ENCODE measurements at places on chromosomes 4 and X.

GRCh38 chrX:32749070-32749469 lies 462.3 kb downstream of the DMD start:
- DNase-seq, result no peak

GRCh38 chr4:137794764-137795254 lies 262.5 kb upstream of the PCDH18 start:
- DNase-seq, result no peak

- DNase-seq, result no peak
Measured at GRCh38 chr4:149896432-149896831, 80.8 kb upstream of the IQCM start.

- DNase-seq, result no peak
Measured at GRCh38 chrX:40174001-40174853, 76.5 kb upstream of the BCOR start.

DNA sequence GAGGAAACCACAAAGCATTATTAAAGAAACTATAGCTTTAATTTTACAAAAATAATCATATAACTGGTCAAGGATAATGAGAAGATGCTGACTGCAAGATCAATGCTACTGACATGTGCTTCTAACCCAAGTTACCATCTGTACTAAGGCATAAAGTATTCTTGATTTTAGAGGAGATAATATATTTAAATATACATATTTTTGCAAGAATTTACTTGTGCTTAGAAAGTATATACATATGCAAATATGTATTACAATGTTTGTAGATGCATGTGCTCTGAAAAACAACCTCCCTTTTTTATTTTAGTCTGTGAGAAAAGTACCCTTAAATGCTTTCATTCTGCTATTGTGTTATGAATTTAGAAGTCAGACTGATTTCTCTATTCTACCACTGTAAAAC lies 740.7 kb upstream of the SLIT2 start:
- DNase-seq, result no peak

- peak; percentile 12 for DNase-seq
Measured at GRCh38 chrX:102515975-102516941, at the start of gene TMSB15A. Gene TMSB15A (minus strand): TSS chrX:102516739.

DNA sequence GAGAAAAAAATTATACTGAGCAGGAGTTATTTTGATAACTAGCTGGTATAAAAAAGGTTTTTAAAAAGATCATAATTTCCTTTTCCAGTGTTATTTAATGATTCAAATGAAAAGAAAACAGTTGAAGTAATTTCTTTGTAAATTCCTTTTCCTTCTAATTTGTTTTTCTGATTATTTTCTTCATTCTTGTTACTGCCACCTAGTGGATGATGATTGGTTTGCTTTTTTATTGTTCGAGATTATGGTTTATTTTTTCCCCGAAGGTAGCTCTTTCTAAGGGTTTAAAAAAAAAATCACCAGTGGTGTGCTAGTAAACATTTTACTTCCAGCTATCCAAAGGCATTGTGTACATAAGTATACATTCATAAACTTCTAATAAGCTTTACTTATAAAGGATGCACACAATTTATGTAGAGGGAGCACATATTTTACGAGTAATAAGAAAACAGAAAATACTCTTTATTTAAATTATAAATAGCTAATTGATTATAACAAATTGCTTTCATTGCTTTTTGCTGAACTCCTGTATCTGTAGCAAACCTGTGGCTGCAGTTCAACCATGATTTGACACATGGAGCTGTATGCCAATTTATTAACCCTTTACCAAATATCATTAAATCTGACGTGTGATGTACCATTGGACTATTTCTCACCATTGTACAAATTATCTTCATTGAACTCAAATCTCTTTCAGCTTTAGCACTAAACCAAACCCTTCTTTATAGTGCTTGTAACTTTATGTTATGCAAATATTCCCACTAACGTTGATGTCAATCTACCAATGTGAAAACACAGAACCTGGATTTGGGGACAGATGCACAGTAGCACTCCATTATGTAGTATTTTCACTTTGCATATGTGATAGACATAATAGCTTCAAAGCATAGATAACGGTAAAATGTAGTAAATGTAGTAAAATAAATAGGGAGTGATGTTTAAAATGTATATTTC lies 97.8 kb upstream of the ANK2 start:
- DNase-seq, result no peak

- no peak for DNase-seq
Measured at GRCh38 chr4:168667376-168667775, 170.5 kb downstream of the PALLD start.

DNA sequence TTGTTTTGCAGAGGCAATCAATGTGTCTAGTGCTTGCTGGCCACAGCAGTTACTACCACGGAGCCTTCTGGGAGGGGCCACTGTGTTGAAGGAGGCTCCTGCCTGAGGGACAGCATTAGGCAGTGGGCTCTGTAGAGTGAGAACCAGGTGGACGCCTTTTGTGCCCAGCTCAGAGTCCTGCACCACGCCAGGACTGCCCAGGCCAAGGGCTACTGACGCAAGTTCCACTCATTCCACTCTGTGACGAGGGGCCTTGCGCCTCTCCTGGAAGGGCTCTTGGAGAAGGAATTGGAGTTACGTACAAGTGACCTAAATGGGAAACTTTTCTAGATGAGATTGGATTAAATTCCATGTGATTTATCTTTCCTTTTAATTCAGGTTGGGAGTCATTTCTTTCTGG lies 102.8 kb upstream of the MAGEE2 start:
- no peak for DNase-seq

DNA sequence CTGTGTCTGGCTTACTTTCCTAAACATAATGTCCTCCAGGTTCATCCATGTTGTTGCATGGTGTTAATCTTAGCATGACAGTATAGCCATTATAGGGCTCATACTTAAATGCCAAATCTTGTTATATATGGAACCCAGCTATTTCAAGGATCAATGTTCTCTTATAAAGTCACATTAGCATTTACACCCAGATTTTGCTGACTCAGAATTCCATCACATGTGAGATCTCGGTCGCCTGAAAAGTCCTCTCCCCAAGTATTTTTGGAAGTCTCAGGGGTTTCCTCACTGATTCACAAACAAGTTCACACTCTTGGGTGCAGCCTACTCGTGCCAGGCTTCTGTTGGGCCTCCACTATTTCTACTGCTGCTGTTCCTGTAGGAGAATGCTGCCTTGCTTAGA lies 19.9 kb upstream of the C4orf51 start:
- DNase-seq, result no peak

GRCh38 chr4:93828995-93829819 lies 654 bp downstream of the ATOH1 start:
- no peak for DNase-seq

DNA sequence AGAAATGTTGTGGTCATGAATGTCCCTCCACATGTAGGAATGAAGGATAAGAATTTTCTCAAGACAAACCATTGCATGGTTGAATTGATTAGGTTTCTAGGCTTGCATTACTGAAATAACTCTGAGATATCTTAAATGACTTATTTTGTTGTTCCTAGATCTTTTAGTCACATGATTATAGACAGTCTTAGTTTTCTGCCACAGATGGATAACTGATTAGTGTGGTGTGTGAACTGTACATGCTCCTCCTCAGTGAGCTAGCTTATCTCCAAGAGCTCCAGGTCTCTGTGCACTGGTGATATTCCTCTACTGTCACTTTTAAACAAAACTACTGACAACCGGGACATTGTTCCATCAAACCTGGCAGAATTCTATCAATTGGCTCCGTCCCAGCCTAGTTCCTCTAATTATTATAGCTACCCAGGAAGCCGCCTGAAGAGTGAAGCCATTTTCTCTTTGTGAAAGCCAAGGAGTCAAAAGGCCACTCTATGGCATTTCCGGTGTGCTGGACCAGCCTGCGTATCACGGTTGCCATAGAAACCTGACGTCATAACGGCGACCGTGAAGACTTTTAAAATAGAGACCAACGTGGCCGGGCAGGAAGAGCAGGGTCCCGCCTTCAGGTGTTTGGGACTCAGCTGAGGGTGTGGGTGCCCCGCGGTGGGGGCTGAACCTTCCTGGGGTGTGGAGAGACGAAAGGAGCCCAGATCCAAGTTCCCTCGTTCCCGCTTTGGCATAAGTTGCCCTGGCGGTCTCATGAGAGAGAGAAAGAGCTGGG lies 28.1 kb downstream of the BEX3 start:
- DNase-seq, result no peak

DNA sequence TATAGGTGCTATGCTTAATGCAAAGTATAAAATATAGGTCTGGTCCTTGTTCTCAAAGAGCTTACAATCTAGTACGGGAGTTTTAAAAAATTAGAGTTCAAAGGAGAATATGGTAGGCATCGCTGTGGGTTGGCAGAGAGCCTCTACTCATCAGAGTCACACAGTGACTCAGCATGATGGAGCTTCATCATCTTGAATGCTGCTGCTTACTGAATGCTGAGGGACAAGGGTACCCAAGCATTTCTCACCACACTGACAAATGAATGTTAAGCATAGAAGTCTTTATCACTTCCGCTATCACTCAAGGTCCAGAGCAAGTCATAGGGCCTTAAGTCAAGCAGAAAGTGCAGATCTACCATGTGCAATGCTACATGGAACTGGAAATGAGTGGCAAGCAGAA lies 268.6 kb upstream of the IGFBP7 start:
- DNase-seq, result no peak

GRCh38 chr4:31417040-31417439 lies 696.9 kb downstream of the PCDH7 start:
- no peak for DNase-seq

- no peak for DNase-seq
Measured at GRCh38 chr4:8769645-8770517, 101.8 kb downstream of the HMX1 start.

- DNase-seq, result no peak
Measured at GRCh38 chrX:107971636-107972035, 10.5 kb downstream of the TEX13B start.

- no peak for DNase-seq
Measured at GRCh38 chr4:21077967-21078366, 377.7 kb downstream of the PACRGL start.

DNA sequence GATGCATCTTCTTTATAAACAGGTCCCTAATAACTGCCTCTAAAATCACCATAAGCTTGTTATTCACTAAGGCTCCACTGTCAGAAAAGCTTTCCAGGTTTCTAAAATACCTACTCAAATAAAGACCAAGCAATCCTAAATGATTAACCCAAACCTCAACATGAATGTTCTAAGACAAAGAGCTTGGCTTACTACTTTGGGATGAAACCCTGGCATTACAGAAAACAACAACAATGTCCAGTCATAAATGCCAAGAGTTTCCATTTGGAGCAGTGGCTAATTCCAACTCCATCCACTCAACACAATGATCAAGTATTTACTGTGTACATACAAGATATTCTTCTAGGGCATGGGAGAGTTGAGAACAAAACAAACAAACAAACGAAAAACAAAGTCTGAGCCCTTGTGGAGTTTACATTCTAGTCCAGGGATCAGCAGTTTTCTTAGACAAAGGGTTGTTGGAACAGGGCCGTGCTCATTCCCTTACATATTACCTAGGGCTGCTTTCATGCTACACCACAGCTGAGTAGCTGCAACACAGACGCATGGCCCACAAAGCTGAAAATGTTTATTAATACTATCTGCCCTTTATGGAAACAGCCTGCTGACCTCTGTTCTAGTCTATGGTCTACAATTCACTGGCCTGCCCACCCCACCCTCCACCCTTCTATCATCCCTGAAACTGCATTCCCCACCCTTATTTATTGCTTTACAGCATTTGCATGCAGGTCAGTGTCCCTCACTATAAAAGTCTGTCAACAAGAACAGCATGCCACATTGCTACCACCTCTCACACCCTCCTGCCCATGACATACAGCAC lies 23.7 kb downstream of the ABCG2 start:
- no peak for DNase-seq

DNA sequence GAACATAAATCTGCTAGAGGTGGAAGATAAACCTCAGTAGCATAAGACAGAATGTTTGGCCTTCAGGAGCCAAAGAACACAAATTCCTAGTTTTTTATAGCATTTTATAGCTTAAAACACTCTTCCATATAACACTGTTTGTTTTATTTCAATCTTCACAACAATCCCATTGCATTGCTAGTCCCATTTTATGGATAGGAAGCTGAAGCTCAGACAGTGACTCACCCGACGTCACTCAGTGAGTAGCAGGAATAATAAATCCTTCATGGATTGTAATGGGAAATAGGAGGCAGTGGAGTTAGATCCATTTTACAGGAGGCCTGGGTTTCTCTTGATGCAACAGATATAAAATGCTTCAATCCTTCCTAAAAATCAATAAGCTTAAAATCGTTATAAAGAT lies 217.5 kb downstream of the RAB28 start:
- no peak for DNase-seq

- no peak for DNase-seq
Measured at GRCh38 chr4:116064331-116064730, 950.9 kb upstream of the NDST4 start.

- no peak for DNase-seq
Measured at GRCh38 chr4:36277533-36277932, 3.9 kb upstream of the DTHD1 start.

- DNase-seq, result no peak
Measured at GRCh38 chrX:40808203-40808602, 72.9 kb upstream of the MED14 start.

GRCh38 chr4:5389756-5390310 lies 318.5 kb downstream of the EVC2 start:
- no peak for DNase-seq

DNA sequence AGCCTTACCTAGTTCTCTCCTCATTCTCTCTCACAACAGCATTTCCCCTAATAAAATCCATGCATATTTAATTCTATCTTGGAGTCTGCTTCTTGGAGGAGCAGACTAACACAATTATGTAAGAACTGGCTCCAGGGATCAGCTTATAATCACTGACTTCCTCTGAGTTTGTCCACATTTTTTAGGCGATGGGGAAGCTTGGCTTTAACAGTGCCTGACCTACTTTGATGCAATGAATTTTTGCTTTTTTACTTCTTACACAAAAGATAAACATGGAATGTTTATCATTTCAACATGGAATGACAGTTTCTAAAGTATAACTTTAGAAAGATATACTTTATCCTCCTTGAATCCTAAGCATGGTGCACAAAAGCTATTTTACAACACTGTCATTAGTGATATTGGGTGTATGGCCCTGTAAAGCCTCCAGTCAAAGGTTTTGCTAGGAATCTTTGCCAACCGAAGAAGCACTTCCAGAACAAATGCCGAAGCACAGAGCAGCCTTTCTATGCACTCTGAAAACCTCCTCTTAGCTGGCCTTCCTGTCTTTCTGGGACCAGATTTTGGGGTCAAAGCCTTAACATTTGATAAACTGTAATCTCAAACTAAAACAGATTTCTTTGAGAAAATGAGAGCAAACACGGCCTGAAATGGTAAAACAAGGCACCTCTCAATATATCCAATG lies 736 bp downstream of the BDH2 start:
- no peak for DNase-seq

- DNase-seq, result no peak
Measured at GRCh38 chr4:144808034-144808433, 162.1 kb downstream of the HHIP start.

DNA sequence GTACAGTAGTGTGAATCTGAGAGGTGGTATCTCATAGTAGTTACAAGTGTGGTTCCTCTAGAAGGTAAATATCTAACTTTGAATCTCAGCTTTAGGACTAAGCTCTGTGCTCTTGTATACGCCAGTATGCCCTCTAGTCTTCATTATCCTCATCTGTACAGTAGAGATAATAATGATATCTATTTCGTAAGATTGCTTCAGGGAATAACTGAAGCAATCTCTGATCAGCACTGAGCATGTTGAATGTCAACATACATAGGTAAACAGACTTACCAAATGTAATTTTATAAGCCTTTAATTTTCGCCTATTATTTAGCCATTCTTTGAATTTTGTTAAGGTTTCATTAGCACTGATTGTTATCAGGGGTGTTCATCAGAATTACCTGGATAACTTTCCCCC lies 175.2 kb upstream of the ANKRD50 start:
- DNase-seq, result no peak

- DNase-seq, result no peak
Measured at GRCh38 chr4:104966349-104967033, 180.2 kb upstream of the TET2 start.
